ENCODE measurements at places on chromosomes 2 and 18.
A peak's percentile ranks its signal among the peaks of the same experiment; 100 is the strongest.

GRCh38 chr18:6270771-6271216 lies 143.9 kb downstream of the L3MBTL4 start:
- DNase-seq, result no peak

DNA sequence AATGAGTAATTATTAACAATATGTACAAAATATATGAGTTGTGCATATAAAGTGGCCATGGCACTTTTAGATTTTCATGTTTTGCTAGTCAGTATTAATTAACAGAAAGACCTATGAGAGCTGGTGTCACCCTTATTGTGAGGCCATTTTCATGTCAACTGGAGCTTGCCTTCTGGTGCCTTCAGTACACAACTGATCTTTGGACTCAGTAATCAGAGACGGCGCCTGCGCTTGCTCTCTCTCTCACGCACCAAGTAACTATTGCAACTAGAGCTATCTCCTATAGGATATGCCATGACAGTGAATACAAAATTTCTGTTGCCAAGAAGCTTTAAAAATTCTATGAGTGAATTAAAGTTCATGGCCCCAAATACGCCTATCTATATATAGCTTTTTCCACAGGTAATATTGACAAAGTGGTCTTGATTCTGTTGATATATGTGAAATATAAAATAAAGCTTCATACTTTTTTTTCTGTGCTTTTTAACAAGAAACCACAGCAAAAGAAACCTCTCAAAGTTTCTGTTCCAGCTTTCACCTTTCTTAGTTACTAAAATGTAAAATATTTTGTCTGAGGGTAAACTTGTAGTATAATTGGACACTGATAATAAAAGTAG lies 2.9 kb downstream of the SERTAD2 start:
- DNase-seq, result no peak

GRCh38 chr18:3454365-3455089 lies 4.6 kb downstream of the TGIF1 start:
- DNase-seq, result no peak

DNA sequence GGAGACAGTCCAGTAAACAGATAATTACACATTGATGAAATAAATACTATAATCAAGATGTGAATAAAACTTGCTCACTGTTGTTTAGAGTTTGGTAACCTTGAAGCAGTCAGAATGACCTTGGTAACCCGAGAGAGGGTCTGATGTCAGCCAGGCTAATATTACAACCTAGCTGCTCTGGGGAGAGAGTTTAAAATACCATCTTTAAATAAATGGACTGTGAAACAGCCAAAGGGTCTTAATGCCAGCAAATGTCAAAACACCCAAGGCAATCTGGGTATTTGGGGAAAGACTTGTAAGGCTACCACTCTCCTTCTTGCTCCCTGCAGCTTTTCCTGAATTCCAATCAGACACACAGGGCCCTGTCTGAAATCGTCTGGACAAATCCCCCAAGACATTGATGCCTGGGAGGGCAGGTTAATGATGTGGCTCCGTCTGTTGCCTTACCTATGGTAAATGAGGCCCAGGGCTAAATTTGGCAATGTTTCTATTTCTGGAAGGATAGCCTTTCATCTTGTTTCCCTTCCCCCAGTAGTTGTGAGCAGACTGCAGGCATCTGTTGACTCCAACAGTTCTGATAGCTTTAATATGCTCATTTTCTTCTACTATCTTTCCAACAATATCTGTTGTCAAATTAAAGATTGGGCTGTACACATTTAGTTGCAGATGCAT lies 43.0 kb upstream of the ITGB6 start:
- DNase-seq, result no peak

DNA sequence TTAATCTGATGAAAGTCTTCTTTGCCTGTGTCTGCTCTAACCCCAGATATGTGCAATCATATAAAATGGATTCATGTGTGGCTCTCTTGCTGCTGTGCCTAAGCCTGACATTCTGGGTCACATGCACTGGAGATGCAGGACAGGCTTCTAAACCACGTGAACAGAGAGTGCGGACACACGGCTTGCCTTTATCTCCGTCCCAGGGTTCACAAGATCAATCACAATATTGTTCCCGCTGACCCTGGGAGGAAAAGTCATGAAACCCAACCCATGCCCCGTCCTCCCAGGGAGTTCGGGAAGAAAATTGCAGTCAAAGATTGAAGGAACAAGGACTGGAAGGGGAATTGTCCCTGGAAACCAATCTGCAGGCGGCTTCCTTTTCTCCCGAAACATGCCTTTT lies 74.8 kb downstream of the VAPA start:
- DNase-seq, result no peak

DNA sequence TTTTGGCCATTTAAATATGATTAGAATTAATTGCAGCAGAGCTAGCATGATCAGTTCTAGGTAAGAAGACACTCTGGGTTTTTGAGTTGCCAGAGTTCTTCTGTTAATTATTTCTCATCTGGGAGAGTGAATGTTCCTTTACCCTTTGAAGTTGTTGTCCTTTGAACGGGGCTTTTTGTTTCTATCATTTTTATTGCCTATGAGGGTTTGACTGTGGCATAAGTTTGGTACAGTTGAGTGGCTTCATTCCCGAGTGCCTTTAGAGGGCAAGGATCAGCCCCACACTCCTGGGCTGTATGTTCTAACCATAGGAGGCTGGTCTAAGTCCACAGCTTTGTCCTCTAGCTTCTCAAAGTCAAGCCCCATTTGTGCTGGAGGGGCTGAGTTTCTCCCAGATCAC lies 804.3 kb downstream of the KCNJ3 start:
- DNase-seq, result no peak

DNA sequence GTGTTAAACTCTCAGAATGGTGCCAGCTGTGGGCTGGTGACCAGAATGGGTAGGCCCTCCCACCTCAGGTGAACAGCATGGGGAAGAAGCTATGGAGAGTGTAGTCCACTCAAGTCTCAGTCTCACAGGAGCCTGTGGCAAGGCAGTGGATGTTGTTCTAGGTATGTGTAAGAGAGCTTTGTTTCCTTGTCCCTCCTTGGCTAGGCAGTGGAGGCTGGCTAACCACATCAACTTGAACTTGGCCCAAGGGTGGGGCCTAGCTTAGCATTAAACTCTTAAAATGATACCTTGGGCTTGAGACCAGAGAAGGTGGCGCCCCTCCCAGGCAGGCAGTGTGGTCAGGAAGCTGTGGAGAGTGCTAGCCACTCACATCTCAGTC lies 53.2 kb upstream of the SLC4A10 start:
- no peak for DNase-seq

DNA sequence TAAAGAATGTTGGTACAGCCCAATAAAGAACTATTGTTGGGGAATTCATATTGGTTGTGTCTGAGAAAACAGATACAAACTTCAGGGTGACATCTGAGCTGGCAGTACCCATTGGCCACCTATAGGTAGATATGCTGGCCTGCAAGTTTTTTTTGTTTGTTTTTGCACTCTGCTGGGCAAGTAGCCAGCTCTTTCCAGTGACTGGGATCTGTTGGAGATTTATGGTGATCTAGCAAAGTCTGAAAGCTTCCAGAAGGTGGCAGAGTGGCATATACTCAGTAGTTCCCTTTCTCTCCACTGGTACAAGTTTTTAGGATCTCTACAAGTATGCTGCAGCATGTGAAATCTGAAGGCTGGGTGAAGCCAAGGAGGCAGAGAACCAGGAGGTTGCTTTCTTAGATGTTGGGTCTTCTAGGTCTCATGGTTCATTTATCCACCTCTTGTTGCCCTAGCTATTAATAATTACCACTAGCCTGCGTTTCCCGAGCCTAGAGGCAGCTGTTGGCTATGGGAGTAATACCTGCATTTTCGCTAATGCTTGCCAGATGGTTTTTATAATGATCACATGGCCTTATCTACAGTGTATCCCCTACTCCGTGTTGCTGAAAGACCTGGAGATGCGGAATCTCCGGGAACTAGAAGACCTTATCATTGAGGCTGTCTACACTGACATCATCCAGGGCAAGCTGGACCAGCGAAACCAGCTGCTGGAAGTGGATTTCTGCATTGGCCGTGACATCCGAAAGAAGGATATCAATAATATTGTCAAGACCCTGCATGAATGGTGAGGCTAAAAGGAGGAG lies 9.5 kb downstream of the COPS7B start:
- DNase-seq, result peak; percentile 68

- DNase-seq, result no peak
These were observed 38.1 kb upstream of the SCLY start for GRCh38 chr2:238022594-238023157.

DNA sequence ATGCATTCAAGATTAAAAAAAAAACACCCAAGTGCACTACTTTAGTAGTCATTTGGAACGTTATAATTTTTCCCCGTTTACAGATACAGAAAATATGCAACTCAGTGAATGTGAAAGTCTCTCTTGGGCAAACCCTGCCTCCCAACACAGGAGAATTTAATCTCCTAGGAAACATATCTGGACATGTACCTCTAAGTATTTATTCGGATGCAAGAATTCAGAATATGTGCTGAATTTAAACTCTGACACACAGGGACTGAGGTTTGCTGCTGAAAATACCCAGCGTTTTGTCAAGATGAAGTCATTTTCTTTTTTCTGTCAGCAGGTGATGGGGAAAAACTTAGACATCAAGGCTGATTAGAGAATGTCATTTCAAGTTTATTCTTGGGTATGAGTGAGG lies 105.4 kb downstream of the ACKR3 start:
- DNase-seq, result no peak

DNA sequence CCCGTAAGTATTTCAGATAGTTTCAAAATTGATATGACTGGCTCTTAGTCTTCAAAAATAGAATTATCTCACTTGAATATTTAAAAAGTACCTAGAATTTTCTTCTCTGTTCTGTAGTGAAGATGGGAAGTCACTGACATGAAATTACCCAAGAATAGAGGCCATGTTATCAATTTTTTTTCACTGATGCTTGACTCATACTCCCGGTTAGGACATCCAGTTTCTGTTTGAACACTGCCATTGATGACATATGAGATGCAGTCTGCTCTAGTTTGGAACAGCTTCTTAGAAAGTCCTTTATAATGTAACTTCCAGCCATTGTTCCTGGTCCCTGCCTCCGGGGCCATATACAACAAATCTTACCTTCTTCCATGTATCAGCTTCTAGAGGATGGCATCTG lies 26.0 kb downstream of the MAP3K20 start:
- DNase-seq, result peak; percentile 48

DNA sequence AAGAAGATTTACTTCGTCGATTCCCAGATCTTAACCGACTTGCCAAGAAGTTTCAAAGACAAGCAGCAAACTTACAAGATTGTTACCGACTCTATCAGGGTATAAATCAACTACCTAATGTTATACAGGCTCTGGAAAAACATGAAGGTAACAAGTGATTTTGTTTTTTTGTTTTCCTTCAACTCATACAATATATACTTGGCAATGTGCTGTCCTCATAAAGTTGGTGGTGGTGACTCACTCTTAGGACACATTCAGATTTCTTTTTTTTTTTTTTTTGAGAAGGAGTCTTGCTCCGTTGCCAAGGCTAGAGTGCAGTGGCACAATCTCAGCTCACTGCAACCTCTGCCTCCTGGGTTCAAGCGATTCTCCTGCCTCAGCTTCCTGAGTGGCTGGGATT lies 26.8 kb downstream of the MSH2 start:
- DNase-seq, result peak; percentile 20

DNA sequence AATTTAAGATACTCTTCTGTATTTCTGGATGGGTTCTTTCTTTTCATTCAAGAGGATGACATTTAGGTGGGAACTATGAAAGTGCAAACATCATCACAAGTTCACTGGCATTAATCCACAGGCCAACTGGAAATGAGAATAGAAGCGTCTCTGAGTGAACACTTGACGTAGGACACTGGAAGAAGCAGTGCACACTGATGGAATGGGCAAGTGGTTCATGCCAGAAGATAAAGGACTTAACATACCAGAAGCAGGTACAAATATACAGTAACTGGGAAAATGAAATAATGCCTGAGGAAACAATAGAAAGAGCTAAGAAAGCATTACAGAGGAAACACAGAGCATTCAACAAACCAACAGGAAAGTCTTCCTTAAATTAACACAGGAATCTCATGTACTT lies 120.9 kb upstream of the CCDC195 start:
- DNase-seq, result no peak

DNA sequence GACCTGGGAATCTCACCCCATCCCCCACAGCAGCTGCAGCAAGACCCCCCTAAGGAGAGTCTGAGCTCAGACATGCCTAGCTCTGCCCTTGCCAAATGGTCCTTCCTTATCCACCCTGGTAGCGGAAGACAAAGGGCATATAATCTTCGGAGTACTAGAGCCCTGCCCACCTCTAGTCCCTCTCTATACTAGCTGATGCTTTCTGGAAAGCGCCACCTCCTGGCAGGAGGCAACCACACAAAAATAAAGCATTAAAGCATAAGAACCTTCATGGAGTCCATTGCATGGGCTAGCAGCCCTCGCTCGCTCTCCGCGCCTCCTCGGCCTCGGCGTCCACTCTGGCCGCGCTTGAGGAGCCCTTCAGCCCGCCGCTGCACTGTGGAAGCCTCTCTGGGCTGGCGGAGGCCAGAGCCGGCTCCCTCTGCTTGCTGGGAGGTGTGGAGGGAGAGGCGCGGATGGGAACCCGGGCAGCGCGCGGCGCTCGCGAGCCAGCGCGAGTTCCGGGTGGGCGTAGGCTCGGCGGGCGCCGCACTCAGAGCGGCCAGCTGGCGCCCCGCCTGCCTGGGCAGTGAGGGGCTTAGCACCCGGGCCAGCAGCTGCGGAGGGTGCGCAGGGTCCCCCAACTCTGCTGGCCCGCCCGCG lies 941.2 kb downstream of the SUCLG1 start:
- DNase-seq, result no peak

DNA sequence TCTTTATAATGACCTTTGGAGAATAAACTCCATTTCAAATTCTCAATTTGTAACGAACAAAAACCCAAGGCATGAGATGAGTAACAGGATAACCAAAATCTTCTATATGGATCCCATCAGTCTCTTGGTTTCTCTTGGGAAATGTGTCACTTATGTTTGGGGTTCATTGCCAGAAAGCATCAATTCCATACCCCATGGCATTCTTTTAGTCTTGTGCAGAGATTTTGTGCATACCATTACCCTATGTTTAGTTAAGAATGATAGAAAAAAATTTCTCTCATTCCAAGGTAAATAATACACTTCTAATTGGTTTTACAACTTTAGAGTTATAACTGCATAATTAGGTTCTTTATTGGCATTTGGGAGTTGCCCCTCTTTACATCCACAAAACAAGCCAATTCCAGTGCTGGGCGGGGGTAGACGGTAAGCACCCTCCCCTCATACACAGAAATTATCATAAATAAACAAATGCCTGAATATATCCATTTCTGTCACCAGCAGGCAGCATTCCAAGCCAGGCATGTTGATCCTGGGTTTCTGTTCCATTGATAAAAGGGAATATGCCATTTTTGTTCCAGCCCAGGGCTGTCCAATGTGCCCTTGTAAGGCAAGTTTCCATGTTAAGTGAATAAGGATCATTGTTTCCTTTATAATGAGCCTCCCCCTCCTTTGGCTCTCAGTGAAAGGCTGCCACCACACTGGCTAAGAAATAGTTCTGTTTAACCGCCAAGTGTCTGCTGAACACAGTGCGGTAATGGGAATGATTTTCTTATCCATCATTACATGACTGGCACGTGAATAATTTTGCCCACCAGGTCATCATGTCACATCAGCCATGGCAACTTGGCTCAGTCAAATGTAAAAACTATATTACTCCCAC lies 680.1 kb upstream of the ZEB2 start:
- no peak for DNase-seq
